ENCODE measurements at places on chromosomes 11 and 22.

DNA sequence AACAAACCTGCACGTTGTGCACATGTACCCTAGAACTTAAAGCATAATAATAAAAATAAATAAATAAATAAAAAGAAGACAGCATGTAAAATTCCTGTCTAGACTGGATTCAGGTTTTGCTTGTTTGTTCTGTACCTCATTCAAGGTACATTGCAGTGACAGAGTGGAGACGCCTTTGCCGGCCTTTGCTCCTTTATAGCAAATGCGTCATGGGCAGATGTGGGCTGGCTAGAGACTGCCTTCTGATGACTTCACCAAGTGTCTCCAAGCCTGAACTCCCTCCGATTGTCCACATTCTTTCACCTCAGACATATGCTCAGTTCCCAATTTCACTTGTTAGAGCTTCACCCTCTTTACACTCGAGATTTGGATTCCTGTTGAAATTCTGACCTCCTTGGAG is 147.8 kb upstream of the ARHGAP20 start:
- no peak for DNase-seq

DNA sequence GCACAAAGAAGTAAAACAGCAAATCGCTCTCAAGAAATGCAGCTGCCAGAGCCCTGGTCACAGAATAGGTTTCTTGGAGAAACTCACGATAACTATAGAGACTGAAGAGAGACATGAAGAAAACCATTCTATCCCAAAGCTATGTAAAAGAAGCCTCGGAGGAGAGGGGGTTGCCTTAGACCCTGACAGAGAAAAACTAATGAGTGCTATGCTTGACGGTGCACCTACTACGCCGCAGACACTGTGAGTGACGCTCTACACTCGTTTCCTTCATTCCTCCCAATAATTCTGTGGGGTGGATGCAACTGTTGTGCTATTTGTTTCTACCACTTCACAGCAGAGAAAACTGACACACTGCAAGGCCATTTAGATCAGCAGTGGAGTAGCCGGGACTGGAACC is 121.8 kb downstream of the ETS1 start:
- no peak for DNase-seq

DNA sequence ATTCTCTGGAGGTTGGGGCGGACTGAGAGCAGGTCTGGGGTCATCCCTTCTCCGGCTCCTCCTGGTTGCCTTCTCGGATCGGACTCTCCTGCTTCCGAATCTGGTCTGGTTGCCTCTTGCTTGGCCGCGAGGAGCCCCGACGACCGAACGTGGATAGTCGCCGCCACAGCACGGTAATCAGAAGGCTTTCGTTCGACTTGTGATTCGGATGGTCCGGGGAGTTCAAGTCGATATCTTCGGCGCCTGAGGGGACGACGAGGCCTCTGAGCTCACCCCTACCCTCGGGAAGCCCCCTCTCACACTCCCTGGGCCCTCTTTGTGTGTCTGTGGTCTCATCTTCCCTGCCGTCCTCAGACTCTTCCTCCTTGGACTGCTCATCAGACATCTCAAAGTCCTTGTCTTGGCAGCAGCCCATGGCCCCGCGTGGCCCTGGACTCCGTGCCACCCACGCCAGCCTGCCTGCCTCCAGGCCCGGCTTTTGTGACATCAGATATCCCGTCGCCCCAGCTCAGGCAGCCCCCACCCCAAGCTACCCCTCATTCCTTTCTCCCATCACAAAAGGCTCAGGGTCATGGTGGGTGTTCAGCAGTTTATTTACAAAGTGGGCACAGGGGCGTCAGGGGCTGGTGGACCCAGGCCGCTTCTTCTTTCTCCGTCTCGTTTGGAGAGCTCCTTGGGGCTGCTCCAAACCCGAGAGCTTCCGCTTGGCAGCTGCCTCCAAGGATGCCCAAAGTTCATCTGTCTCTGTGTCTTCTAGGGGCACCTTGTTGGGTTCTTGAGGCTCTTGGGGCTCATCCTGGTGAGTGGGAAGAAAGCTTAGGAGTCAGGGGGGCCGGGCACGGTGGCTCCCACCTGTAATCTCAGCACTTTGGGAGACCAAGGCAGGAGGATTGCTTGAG is at the start of gene TEX54:
Gene TEX54, minus strand, starts transcription at position 506 of the 899 bp plus-strand sequence.
- no peak for DNase-seq

GRCh38 chr22:50537765-50538164 is 7.9 kb upstream of the KLHDC7B start:
- DNase-seq: no peak

- DNase-seq: no peak
These were observed 286.4 kb upstream of the C11orf87 start for GRCh38 chr11:109135627-109136026.

DNA sequence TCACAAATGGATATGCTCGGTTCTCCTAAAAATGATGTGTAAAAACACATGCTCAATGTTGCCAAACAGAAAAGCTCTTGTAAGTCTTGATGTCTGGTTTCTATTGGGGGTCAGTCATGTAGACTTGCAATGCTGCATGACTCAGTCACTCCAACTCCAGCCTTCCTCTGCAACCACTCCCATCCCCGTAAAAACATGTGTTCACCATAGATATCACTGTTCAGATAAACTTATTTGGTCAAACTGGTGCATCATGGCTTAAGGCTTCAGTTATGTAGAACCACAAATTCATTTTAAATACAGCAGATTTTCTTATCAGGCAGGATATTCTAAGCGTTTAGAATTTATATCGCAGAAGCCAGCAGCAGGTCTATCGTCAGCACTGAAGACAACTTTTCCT is 298.4 kb upstream of the LUZP2 start:
- no peak for DNase-seq

GRCh38 chr11:104410336-104410735 is 246.4 kb upstream of the PDGFD start:
- DNase-seq: no peak

GRCh38 chr11:12727563-12728211 is 53.5 kb downstream of the TEAD1 start:
- no peak for DNase-seq

DNA sequence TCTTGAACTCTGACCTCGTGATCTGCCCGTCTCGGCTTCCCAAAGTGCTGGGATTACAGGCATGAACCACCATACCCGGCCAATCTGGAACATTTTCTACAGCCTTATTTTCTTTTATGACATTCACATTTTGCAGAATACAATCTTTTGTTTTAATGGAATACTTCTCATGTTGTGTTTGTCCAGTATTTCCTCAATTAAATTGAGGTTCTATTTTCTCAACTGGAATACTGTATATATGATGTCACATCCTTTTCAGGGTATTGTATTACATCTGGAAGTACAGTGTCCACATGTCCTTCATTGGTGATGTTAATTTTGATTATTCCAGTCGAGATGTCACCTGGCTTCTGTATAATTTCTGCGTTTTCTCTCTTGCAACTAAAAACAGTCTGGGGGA is 90.8 kb upstream of the HORMAD2 start:
- no peak for DNase-seq

GRCh38 chr11:13118194-13118593 is 109.1 kb downstream of the RASSF10 start:
- peak; percentile 87 for DNase-seq

GRCh38 chr11:46290598-46291309 is 13.3 kb downstream of the CREB3L1 start:
- no peak for DNase-seq

DNA sequence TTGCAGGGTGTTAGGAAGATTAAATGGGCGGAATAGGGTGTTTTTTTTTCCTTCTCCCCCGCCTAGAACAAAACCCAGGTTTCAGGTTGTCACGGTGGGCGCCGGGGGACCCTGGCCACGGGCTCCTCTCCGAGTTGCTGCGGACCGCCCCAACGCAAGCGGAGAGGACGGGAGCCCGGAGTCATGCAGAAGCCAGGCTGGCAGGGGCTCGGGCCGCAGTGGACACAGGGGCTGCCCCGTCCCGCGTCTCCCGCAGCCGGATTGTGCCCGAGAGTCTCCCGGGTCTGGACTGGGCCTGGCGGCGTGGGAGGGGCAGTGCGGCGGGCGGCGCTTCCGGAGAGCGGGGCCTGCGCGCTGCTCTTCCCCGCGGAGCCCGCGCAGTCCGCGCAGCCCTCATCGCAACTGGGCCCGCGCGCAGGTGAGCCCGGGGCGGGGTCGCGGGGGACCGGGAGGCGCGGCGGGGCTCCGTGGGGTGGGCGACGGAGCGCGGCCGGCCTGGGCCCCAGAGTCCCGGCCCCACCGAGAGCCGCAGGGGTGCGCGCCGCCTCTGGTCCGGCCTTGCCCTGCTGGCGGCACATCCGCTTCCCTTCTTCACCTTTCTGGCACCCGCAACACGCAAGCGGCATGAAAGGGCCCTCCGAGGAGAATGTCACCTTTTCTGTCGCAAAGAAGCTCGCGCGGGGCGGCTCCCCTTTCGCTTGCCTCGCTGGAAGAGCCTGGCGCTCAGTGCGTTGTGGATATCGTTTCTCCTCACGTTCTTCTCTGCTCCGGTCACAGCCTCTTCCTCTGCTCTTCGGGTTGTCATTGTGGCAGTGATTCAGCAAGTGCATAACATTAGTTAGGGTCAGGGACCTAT is at the start of gene TIRAP:
Gene TIRAP, plus strand, starts transcription at position 358 of the 856 bp plus-strand sequence. CDS start 7,802 bp downstream, outside the sequence.
- DNase-seq: peak; percentile 32

DNA sequence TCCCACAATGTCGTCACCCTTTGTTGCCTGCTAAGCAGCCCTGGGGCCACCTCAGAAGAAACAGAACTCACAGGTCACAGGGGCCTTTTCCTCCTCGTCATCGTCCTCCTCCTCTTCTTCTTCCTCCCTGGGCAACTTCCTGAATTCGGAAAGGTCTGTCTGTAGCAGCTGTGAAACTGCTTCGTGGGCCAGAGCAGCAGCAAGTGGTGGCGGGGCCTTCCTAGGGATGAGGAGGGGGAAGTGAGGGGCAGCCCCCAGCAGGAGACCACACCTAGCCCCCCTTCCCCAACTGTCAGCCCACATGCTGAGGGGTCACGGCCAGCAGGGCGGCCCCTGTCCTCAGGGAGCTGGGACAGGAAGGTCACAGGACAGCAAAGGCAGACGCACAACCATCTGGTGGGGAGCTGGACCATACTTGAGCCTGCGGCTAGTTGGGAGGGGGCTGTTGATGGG is 13.2 kb downstream of the PPM1F start:
- no peak for DNase-seq

DNA sequence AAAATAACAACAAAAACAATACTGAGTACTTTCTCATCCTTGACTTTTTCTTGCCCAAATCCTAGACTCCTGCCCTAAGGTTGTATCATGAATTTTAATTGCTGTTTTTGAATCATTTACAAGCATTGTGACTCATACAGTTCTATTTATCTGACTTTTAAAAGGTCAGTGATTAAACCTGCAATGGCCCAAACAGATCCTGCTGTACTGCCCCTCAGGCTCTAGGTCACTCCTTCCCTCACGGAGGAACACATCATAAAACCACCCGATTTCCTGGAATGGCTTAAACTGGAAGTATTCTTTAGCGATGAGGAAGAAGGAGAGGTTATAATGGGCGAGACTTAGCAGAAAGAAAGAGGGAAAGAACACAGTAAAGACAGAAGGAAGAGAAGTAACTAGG is 12.3 kb downstream of the ARFGAP3 start:
- no peak for DNase-seq

GRCh38 chr11:106333678-106334077 is 256.2 kb downstream of the AASDHPPT start:
- DNase-seq: no peak

- no peak for DNase-seq
These were observed 83.8 kb upstream of the ATXN10 start for GRCh38 chr22:45587638-45588505.

- no peak for DNase-seq
These were observed 49.1 kb downstream of the C11orf91 start for GRCh38 chr11:33651555-33651954.

DNA sequence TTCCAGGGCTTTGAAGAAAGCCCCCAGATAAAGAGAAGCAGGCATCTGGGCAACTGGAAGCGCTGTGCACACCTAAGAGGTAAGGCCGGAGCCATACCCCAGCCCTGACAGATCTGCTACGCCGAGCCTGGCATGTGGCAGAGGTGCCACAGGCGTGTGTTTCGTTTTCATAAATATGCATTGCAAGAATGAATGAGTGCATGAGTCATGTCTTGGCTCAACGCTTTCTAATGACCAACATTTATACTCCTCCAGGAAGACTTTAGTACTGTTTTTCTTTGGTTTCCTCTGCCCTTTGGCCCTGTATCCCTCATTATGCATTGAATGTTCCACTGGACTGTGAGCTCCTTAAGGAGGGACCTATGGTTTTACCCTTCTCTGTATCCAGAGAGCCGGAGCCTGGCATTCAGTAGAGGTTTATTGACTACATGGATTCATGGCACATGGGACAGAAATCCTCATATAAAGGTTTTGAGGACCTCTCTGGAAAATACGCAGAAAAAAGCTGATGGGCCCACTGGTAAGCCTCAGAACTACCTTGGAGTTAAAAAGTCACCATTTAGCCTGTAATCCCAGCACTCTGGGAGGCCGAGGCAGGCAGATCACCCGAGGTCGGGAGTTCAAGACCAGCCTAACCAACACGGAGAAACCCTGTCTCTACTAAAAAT is 38.9 kb upstream of the CSNK2A3 start:
- peak; percentile 42 for DNase-seq

DNA sequence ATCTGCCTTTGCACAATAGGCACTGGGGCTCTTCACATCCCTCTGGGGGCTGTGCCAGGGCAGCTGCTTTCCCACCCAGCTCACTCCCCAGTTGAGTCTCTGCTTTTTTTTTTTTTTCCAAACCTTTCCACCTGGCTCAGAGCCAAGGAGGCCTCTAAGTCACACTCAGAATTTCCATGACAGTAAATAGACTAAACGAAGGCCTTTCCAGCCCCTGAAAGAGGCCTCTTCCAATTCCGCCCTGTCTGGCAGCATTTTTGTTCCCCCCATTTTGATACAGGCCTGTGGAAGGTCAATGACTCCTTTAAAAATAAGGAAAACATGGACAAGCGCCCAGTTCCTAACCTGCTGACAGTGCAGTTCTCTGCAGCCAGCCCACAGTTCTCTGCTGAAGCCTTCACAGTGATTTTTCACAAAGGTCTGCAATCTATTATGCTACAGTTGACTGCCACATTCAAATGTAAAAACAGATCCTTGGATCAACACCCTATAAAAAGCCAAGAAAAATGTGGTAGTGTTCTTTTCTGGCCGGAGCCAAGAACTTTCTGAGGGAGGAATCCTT is 107.5 kb upstream of the SESN3 start:
- DNase-seq: no peak

GRCh38 chr11:2512431-2513407 is 67.9 kb downstream of the KCNQ1 start:
- DNase-seq: no peak

Data from kidney capillary endothelial cell (primary cell).